Pancreas (tissue), 10 donors: ENCODE measurements at places on chromosomes 13 and 19.
A peak's percentile ranks its signal among the peaks of the same experiment; 100 is the strongest.

- no peak for DNase-seq
These were observed 91.8 kb downstream of the UBL3 start for GRCh38 chr13:29758531-29759114.

- DNase-seq: no peak
These were observed 1.0 kb upstream of the RPS5 start for GRCh38 chr19:58385891-58386575.

GRCh38 chr19:36113894-36114720, 568 bp downstream of the POLR2I start:
- DNase-seq: peak; percentile 46

DNA sequence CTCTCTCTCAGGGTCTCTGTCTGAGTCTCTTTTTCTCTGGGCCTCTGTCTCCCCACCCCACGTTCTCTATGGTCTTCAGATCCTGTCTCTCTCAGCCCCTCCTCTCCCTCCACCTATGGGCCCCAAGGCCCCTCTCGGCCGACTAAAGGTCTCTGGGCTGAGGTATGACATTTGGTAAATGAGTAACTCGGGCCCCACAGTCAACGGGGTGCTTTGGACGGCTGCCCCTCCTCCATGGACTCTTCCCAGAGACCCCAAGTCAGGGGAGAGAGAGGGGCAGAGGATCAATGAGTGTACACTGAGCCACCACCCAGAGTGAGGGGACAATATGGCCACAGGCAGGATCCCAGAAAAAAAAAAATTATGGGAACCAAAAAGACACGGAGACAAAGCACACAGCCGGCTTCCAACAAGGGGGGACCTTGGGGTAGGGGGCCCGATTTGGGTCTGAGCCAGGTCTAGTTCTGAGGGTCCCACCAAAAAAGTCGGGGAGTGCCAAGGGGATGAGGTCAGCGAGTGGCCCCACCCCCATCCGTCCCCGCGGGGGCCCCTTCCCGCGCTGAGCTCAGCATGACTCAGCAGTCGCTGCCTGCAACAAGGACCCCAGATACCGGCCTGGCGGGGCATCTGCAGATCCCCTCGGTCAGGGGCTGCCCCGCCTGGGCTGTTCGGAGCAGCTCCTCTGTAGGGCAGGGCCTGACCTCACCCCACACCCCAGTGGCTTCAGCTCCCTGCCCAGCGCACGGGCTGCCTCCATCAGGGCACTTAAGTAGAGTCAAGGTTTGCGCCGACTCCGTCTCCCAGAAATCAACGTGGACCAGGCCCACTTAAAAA, 1.5 kb upstream of the FTL start:
- DNase-seq: peak; percentile 82

DNA sequence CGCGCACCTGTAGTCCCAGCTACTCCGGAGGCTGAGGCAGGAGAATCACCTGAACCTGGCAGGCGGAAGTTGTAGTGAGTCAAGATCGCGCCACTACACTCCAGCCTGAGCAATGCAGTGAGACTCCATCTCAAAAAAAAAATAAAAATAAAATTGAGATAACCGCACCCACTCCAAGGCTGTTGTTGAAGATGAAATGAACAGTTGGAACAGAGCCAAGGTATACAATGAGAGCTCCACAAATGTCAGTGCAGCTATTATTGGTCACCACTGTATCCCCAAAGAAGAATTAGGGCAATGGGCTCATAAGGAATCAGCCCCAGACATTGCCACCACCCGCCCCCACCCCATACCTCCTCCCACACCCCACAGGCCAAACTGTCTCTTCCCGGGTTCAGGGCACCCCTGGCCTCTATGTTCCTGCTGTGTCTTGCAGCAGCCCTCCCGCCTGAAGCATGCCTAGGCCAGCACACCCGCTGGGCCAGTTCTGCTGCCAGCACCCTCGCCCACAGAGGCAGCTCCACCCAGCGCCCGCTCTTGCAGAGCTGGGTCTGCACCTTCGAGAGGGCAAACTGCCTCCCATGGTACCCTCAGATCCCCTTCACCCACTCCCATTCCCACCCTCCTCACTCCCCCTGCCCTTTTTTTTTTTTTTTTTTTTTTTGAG, 3.5 kb upstream of the S1PR5 start:
- DNase-seq: peak; percentile 58

DNA sequence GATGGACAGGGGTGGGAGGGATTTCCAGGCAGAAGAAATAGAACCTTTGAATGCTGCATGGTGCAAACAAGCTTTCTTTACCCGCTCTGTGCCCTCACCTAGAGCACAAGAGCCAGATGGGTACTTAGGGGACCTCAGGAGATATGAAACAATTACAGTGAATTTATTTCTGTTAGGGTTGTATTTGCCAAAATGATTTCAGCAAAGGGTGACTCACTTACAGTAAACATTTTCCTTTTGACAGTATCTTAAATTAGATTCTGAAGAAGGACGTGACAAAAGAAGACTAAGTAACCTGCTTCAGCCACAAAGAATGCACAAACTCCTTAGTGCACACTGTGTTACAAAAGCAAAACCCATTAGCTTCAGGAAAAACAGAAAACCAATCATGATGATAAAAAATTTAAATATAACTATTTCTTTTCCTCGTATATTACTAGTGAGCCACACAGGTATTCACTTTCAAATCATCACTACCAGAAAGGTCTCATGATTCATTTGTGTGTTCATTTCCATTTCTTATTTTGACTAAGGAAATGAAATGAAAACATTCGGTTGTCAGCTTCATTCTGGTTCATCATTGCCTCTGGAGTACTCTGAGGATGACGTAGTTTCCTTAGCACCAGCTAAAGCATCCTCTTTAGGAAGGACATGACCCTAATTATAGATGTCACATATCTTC, 158.8 kb downstream of the NHLRC3 start:
- no peak for DNase-seq

GRCh38 chr13:34263681-34264080, 445.7 kb downstream of the RFC3 start:
- DNase-seq: no peak

DNA sequence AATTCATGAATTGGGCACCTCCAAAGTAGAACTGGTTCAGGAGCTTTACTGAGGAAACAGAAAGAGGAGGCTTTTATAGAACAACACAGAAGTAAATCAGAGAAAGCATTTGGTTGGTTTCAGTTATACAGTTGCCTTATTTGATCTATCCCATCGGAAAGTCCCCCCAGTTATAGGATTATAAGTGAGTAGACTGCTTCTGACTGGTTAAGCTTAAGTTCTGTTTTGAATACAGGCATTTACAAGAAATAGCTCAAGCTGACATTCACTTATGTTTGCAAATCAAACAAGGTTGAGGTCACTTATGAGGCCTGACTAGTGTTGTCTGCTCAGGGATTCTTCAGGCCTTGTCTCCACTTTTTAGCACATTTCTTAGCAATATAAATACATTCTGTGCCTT, 857.4 kb downstream of the EFNB2 start:
- DNase-seq: no peak

GRCh38 chr19:9914315-9915207, 21.8 kb downstream of the OLFM2 start:
- DNase-seq: peak; percentile 77

GRCh38 chr19:43464134-43464775, 1.2 kb downstream of the LYPD3 start:
- peak; percentile 84 for DNase-seq

GRCh38 chr13:39034085-39034484, 3.8 kb downstream of the PROSER1 start:
- DNase-seq: no peak

GRCh38 chr19:33175156-33175782, 18.9 kb upstream of the LRP3 start:
- DNase-seq: no peak

DNA sequence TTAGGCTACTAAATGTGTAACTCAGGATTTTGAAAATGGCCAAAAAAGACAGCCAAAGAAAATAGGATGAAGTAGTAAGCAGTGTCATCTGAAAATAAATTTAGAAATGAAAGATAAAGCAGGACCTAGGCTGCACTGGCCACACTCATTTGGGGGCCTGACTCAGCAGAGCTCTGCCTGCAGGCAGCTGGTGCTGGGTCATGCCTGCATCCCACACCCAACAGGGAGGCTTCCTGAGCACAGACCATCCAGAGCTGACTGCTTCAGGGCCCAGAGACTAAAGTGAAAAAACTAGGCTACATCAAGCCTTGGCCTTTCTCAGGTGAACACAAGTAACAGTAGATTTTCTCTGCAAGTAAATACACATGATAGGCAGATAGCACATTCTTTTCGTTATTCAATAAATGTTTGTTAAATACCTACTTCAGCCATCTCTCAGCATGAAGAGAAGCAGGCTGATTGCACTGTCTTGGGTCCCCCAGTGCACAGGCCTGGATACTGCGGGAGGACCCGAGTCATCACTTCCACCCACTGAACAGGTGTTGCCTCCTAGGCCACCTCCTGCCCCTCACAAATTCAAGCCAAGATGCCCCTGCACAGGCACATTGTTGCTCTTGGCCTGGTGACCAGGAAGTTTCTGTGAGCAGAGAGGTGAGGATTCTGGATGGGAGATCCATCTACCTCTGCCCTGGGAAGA, 284.0 kb downstream of the OXGR1 start:
- no peak for DNase-seq

DNA sequence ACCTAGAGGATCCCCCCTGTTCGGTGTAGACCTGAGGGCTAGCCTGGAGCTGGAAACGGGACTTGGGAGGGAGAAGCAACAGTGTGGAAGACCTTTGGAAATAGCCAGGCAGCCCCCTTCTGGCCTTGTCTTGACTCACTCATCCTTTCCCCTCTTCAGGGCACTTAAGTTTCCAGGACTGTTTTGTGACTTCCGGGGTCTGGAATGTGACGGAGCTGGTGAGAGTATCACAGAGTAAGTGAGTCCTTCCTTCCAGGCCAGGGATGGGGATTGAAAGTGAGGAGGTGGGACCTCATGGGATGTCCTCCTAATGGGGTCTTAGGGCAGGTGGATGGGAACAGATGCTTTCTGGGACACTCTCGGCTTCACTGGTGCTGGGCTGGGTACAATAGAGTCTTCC, 29.4 kb downstream of the LYL1 start:
- no peak for DNase-seq

DNA sequence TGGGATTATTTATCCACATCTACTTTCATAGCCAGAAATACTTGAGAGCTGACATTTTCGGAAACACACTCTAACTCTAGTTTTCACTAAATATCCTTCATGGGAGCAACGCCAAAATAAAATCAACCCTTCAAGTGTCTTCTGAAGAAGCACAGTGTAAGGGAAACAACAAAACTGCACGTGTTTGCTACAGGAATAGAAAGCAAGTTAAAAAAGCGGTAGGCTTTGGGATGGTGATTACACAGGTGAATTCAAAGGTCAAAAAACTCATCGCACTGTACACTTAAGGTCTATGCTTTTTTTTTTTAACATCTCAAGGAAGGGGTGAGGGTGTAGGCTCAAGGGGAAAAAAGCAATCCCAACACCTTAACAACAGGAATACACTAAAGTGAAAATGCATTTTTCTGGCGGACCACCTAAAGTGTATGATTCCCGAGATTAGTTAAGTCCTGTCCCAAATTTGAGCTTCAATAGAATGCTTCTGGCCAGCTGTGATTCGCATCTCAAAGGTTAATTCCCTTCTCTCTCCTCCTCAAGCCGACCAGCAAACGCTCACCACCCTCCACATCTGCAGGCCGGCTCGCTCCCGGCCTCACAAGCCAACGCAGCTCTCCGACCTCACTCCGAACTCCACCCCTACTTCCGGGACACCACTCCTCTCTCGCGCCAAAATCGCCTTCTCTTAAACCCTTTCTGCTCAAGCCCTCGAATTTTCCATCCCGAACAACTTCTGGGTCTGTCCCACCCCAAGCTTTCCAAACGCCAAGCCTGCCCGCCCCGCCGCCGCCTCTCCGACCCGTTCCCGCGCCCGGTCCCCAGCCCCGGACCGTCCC, 1.1 kb downstream of the ARGLU1 start:
- DNase-seq: no peak

DNA sequence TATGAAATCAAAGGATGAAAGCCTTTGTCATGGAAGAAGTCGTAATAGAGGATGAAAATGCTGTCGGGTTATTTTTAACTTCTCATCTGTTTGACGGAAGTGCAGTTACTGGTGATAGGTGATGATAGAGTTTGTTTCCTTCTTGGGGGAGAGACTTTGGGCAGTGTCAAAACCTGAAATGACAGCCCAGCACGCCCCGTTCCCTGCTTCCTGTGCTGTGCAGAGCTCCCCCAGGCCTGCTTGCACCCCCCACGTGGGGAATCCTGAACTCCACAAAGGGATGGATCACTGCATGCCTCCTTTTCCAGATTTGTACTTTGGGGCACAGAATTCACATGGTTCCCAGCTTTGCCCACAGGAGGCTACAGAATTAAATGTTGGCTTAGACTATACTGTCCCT, 102.7 kb downstream of the ATP11A start:
- DNase-seq: no peak

- no peak for DNase-seq
These were observed 225.1 kb downstream of the TM9SF2 start for GRCh38 chr13:99726282-99726894.

DNA sequence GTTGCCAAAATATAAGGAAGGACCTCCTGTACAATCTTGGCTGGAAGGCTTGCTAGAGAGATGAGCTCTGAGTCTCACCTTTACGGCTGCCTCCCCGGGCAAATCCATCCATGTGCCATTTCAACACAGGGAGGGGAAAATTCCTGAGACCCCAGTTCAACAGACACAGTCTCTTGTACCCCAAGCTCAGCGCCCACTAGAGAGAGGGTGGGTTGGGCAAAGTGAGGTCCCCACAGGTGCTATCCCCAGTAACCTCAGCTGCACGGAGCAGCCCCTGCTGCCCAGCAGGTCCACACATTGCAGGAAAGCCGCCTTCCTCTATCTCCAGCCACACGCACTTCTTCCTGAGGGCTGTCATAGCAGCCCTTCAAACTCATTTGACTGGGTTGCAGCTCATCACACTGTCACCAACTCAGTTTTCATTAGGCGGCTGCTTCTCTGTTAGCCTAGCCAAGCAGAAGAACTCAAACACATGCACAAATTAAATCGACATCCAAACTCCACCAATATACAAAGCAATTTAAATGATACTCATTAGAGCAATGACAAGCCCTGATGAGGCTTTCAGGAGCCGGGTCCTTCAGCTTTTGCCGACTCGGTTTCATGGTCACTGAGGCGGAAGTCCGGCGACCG, 80.4 kb downstream of the TSHZ3 start:
- no peak for DNase-seq

DNA sequence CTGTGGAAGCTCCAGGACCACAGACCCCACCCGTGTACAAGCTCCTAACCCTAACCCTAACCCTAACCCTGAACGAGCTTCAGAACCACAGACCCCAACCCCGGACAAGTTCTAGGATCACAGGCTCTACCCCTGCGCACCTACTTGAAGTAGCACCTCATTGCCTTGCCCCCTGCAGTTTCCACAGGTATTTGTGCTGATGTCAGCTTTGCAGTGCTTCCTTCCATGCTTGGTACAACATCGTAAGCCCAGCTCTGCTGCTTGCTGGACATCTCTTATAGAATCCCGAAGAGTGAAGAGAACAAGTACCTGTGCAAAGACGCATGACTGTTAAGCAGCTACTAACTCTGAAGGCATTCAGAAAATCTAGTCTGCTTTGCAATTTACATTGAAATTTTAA, 20.7 kb upstream of the CDC16 start:
- no peak for DNase-seq

DNA sequence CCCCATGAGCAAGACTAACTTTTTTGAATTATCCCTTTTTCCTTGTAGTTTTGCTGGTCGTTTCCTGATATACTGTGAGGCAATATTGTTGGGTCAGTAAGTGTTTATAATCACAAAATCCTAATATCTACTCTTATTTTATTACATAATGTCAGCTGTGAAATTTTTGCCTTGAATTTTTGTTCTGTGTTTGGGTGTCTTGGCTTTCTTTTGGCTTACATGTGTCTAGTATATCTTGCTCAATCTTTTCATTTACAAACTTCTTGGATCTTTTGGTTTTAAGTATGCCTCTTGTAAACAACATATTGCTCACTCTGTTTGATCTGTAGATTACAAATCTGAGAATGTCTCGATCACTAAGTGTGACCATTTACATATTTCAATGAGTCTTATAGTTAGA, 330.3 kb upstream of the ARGLU1 start:
- DNase-seq: no peak
